ENCODE measurements at places on chromosomes 4 and X.

DNA sequence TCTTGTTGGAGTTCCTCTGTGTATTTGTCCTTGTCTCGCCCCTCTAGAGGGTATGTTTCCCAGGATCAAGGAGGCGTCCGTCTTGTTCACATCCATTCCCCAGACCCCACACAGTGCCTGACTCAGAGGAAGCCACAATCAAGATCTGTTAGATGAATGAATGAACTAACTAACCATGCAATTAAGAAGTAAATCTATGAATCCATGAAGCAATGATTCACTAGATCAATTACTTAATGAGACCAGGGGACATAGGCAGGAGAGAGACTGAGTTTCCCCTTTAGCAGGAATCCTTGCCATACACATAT, 11.9 kb downstream of the BLOC1S4 start:
- DNase-seq, result no peak

GRCh38 chrX:15128861-15129260, 141.0 kb downstream of the ASB9 start:
- DNase-seq, result no peak

DNA sequence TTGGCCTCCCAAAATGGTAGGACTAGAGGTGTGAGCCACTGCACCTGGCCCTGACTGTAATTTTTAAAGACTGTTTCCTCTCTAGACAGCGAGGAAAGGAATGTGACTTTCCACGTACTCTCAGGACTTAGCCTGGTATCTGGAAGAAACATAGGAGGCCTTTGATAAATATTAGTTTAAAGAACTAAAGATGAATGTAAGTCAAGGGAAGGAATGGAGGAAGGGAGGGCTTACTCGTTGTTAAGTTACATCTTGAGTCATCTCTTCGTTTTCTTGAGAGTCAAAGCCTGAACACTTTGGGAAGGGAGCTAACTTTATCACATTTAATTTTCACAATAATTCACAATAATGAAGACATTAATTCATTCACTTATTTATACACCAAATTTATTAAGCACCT, 7.2 kb upstream of the LNX1 start:
- DNase-seq, result no peak

DNA sequence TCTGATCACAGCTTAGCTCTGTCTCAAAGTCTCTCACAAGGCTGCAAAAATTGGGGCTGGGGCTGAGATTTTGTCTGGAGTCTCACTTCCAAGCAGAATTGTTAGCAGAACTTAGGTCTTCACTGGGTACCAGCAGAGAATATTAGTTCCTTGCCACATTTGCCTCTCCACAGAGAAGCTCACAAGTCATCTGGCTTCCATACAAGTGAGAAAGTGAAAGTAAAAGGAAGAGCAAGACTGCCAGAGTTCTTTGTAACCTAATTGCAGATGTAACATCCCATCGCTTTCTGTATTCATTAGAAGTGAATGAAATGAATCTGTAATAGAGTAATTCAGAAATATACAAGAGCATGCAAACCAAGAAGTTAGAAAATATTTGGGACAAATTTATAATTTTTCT, 624.1 kb upstream of the GNPDA2 start:
- no peak for DNase-seq

- no peak for DNase-seq
These were observed 554 bp downstream of the CDKL5 start for GRCh38 chrX:18426004-18426320.

DNA sequence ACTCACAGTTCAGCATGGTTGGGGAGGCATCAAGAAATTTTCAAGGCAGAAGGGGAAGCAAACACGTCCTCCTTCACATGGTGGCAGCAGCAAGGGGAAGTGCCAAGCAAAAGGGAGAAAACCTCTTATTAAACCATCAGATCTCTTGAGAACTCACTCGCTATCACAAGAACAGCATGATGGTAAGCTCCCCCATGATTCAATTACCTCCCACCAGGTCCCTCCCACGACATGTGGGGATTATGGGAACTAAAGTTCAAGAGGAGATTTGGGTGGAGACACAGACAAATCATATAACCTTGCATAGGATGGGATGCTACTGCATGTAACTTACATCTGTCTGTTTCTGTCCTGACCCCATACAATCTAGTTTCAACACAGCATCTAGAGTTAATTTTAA, 511.8 kb upstream of the ARX start:
- no peak for DNase-seq

- DNase-seq, result peak; percentile 3
These were observed 201.0 kb upstream of the ARSJ start for GRCh38 chr4:114180481-114180880.

GRCh38 chr4:106114270-106114669, 201.7 kb downstream of the TBCK start:
- no peak for DNase-seq

- no peak for DNase-seq
These were observed 51.2 kb upstream of the MTNR1A start for GRCh38 chr4:186606591-186606992.

GRCh38 chr4:39044956-39045826, 13.0 kb upstream of the TMEM156 start:
- DNase-seq, result no peak

- DNase-seq, result no peak
These were observed 24.1 kb downstream of the SH3KBP1 start for GRCh38 chrX:19863212-19863856.

- DNase-seq, result no peak
These were observed 16.2 kb downstream of the HNRNPD start for GRCh38 chr4:82357640-82358039.

GRCh38 chrX:34810916-34811315, 131.7 kb upstream of the FAM47B start:
- DNase-seq, result no peak

DNA sequence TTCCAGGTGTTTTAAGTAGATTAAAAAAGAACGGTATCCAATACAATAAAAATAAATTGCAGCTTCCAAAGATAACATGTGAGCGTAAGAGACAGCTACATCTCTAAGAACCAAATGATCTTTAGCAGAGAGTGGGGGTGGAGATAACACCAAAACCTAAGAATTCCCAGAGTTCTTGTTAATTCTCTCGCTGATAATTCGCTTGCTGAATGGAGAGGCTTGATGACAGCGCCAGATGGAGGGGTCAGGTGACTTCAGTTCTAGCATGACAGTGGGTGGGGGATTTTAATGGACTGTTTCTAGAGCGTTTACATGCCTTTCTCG, 2.3 kb downstream of the CLCN4 start:
- DNase-seq, result peak; percentile 20

DNA sequence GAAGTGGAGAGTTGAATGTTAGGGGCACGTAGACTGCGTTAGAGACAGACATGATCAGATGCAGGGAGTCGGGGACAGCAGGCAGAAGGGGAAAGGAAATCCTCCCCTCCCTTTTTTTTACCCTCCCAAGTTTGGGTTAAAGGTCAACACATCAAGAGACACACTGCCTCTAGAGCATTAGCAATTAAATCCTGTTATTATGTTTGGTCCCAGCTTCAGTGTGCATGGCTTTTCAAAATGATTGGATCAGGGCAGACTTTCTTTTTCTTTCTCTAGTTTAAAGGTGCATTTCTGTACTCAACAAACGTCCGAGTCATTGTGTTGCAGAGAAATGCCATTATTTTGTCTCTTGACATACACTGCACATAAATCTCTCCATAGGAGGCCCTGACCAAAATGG, 63.9 kb downstream of the USP26 start:
- no peak for DNase-seq

DNA sequence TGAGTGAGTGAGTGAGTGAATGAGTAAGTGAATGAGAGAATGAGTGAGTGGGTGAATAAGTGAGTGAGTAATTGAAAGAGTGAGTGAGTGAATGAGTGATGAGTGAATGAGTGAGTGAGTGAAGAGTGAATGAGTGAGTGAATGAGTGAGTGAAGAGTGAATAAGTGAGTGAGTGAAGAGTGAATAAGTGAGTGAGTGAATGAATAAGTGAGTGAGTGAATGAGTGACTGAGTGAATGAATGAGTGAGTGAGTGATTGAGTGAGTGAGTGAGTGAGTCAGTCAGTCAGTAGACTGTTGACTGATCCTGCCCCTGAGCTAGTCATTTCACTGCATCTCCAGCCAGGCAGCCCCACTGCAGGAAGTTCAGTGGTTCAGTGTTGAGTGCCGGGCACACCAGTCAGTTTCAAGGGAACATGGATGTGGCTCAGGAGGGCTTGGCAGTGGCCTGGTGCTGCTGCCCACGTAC, 228.4 kb upstream of the PSAPL1 start:
- DNase-seq, result no peak

- DNase-seq, result no peak
These were observed 150.5 kb downstream of the RNF150 start for GRCh38 chr4:140982613-140983340.

DNA sequence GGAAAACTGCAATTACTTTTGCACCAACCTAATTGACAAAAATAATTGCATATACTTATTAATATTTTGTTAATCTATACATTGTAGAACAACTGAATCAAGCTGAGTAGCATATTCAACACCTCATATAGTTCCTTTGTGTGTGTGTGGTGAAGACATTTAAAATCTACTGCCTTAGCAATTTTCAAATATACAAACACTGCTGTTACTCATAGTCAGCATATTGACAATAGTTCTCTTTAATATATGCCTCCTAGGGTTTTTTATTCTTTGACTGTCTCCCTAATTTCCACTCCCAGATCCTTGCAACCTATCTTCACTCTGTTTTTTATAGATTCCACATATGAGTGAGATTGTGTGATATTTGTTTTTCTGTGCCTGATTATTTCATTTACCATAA, 426.8 kb downstream of the PPARGC1A start:
- no peak for DNase-seq

- no peak for DNase-seq
These were observed 364.6 kb upstream of the FTHL17 start for GRCh38 chrX:31436424-31436823.
